ENCODE measurements at places on chromosomes 4 and X.

DNA sequence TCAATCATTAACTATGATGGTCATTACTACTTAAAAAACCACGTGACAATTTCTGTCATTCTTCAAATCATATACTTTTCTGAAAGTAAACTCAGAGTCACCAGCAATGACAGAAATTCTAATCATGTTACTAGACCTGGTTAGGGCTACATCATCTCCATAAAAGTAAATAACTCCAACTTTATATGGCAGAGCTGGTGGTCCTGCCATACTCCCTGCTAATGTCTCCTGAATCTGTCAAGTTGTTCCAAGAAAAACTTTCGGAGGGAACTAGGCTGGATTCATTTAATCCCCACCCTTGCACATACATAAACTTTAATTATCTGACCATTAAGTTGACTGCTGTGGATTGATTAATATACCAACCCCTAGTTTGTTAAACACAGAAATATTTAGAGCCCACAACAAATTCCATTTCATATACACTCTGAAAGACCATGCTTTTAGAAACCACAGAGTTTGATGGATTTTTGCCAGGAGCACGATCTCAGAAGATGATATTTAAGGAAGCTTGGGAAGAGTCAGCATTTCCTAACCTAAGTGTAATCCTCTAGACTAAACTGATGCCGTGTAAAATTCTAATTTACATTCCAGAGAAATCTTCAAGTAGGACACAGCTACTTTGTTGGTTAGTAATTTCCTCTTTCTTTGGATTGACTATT is 577.0 kb downstream of the FAT4 start:
- DNase-seq, result no peak

GRCh38 chrX:151973851-151974335 is 583 bp downstream of the GABRE start:
- no peak for DNase-seq

GRCh38 chrX:154516656-154517100 is 646 bp upstream of the FAM3A start:
- peak; percentile 59 for DNase-seq

DNA sequence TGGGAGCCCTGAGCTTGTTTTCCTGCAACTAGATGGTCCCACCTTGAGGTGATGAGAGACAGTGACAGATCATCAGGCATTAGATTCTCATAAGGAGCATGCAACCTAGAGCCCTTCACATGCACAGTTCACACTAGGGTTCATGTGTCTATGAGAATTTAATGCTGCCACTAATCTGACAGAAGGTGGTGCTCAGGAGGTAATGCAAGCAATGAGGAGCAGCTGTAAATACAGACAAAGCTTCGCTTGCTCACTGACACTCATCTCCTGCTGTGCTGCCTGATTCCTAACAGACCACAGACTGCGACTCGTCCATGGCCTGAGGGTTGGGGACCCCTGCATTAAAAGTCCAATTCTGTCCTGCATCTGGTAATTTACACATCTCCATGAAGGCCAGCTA is 141.6 kb downstream of the KCNIP4 start:
- DNase-seq, result no peak

DNA sequence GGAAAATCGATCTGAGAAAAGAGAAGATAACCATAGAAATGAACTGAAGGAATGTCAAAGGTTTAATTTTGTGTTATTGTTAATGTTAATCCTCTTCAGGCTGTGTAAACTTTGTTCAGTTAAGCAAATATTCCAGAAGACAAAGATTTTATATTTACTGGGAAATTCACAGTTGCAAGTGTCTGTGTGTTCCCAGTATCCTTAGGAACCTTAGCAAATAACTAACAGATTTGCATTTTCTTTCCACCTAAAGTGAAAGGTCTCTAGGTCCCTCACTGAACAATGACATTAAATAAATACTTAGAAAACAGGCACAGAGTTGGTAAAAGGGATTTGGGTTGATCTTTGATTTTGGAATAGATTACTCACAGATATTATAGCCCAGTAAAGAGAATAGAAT is 324.7 kb downstream of the C4orf33 start:
- DNase-seq, result no peak

DNA sequence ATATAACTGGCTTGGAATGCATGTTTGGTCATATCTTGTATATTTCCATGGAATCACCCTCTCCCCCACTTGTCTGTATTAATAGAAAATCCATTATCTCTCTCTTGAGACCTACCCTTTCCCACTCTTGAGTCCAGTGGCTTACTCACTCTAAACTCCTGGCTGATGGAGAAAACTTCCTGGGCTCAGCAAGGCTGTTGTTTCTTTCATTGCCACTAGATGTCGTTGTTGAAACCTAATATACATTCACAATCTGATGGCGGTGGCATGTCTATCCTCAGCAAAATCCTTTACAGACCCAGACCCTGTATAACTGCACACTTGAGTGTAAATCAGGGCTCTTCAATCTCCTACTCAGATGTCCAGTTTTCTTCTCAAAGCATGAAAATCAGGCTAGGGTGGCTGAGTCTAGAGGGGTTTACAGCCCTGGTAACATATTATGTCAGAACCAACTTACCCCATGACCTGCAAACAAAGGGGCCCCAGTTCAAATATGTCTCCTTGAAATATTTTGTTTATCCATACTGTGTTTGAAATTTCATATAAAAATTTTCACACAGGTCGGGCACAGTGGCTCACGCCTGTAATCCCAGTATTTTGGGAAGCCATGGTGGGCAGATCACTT is 70.0 kb upstream of the FAM241A start:
- peak; percentile 15 for DNase-seq

- DNase-seq, result no peak
These were observed 177.6 kb downstream of the NWD2 start for GRCh38 chr4:37422102-37422501.

DNA sequence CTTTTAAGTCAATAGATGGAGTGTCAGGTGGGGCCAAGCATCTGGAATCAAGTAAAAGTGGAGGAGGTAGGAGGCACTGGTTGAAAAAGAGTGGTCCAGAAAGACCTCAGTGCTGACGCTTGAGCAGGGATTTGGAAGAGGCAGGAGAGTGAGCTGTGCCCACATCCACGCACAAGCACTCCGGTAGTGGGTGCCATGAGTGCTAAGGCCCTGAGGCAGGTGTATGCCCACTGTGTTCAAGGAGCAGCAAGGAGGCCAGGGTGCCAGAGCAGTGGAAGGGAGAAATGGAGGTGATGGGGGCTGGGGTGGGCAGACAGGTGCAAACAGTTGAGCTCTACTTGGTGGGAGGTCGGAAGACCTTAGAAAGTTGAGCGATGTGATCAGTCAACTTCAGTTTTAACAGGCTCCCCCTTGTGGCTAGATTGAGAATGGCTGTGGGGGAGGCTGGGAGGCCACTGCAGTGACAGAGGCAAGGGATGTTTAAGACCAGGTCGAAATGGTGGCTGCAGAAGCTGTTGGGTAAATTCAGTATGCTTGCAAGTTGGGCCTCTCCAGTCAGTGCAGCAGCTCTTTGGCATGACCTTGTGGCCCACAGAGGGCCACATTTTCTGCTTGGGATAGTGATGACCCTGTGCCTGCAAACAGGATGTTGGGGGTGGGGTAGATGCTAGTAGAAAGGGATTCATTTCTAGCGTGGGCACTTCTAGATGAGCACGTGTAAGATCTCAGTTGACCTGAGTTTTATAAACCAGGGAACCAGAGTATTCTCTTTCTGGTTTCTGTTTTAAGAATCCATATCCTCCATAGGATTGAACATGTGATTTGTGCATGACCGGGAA is 12.7 kb downstream of the TKTL1 start:
- DNase-seq, result peak; percentile 38

- DNase-seq, result peak; percentile 86
These were observed 16.0 kb downstream of the UTP3 start for GRCh38 chr4:70704215-70704930.

DNA sequence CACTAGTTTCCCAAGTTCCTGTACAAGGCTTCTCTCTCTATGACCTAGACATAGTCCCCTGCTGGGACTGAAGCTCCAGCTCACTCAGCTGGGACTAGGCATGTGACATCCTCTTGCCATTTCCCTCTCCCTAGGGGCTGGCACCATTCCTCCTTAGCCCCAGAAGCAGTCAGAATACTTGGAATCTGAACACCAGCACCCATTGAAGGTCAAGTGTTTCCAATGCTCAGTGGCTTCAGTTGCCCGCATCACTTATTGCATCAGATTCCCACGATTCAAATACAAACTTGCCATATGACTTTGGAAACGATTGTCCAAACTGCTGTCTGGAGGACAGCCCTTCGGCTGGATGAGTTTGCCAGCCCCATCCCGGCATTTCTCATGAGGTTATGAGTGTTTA is 65.5 kb upstream of the HOPX start:
- no peak for DNase-seq

- DNase-seq, result no peak
These were observed 291.6 kb upstream of the HS3ST1 start for GRCh38 chr4:11720292-11720691.

DNA sequence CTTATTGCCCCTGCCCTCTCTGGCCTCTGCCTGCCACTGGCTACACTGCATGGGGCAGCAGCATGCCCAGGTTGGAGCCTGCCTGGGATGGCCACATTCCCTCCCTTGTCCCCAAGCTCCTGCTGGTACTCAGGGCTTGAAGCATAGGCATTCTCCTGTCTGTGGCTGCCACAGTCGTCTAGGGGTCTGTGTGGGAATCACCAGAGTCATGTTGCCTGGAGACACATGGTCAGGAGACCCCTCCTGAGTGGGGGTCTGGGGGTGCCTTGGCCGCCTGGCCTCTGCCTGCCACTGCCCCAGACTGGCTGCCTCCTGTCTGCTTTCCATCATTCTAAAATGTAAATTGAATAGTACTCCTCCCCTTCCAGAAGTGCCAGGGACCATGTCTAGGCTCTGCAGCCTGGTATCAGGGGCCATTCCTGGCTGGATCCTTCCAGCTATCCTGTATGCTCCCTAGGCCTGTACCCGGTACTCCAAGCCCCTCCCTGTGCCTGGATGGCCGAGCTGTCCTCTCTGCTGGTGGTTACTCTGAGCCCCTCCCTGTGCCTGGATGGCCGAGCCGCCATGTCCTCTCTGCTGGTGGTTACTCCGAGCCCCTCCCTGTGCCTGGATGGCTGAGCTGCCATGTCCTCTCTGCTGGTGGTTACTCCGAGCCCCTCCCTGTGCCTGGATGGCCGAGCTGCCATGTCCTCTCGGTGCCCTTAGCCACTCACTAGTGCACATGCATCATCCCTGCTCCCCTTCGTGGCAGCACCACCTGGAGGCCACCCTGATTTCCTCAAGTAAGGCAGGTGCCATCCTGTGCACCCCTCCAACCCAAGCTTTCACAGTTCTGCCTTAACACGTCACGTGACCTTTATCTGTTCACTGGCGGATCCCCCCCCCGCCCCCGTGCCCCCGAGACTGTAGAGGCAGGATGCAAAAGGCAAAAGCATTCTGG is 5.5 kb upstream of the NKX1-1 start:
- DNase-seq, result no peak

GRCh38 chrX:14864631-14865030 is 8.2 kb downstream of the FANCB start:
- no peak for DNase-seq

GRCh38 chrX:131763674-131764073 is 219.8 kb downstream of the OR13H1 start:
- DNase-seq, result no peak

DNA sequence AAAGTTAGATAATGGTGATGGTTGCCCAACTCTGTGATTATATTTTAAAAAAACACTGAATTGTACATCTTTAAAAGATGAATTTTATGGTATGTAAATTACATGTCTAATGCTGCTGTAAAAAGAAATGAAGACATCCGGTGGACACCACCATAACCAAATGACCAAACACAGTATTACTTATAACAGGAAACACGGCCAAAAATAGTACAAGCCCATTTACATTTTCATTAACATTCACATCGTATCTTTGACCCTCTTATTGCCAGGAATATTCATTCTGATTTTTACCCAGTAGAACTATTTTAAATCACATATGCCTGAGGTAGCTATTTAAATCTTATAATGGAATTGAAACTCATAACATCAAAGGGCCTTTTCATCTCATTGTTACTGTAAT is 143.2 kb downstream of the CFAP47 start:
- DNase-seq, result no peak

DNA sequence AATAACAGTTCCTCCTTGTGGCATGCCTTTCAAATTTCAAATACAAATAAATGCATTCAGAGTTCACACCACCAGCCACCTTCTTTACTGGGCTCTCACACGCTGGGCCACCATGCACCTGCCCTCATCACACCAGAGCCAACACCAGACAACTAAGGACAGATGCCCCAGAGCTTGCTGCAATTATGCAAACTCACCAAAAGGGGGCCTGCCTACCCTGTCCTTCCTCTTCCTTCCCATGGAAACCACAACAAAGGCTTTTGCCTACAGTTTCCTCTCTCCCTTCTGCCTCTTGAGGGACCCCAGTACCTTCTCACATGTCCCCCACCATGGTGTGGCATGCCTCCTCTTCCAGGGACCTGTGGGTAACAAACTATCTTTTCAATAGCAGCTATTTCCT is 1333.9 kb upstream of the TENM3 start:
- no peak for DNase-seq

GRCh38 chrX:143674926-143675325 is 39.0 kb upstream of the SLITRK4 start:
- no peak for DNase-seq

DNA sequence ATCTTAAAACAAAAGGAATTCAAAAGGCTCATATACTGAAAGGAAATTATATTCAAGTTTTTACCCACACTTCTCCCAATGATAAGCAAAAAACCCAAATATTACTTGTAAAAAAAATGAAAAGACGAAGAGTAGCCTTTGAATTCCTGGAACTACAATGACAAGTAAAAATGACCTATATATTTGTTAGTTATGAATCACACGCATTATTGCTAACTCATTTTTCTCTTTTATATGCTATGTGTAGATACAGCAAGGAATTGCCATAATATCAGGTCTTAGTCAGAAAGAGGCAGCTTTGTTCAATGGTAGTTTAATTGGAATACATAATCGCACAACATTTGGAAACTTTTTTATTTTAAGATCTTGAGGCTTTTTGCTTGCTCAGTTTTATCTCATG is 22.7 kb upstream of the ASB5 start:
- no peak for DNase-seq

- no peak for DNase-seq
These were observed 6.8 kb upstream of the ODAPH start for GRCh38 chr4:75549019-75549418.

DNA sequence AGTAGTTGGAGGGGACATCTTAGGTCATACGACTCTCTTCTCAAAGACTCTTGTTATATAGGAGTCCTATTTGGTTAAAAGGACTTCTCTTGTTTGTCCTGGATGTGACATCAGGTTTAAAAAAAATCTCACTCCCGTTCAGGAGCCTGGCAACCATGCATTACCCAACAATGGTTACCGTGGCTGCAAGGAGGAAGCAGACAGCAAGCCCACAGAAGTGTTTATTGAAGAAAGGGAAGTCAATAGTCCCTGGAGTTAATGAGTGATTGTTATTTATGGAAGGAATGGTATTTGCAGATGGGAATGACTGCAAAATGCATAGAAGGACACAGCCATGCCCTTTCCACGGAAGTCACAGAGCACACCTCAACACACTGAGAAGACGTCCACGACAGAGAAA is 75.9 kb upstream of the ENPP6 start:
- DNase-seq, result no peak

Data from hindlimb muscle (tissue), 1 donor.